RKO (cell line): ENCODE measurements at places on chromosomes 4 and X.

- no peak for DNase-seq
Observed at GRCh38 chr4:98506462-98507132, 151.8 kb downstream of the TSPAN5 start.

DNA sequence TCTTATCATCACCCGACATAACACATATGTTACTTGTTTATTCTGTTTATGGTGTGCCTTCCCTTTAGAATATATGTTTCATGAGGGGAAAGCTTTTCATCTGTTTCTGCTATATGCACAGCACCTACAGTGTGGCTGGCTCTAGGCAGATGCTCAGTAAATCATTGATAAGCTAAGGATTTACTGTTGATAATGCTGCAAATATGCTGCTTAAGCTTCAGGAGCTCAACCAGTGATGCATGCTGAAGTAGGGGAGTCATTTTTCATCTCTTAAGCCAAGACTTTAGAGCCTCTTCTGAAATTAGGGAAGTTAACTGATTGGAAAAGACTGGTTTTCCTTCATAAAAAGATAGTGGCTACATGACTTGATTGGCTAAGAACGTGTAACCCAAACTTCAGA is 16.4 kb downstream of the FAT4 start:
- DNase-seq: no peak

GRCh38 chr4:175062183-175062592 is 144.0 kb downstream of the ADAM29 start:
- no peak for DNase-seq

DNA sequence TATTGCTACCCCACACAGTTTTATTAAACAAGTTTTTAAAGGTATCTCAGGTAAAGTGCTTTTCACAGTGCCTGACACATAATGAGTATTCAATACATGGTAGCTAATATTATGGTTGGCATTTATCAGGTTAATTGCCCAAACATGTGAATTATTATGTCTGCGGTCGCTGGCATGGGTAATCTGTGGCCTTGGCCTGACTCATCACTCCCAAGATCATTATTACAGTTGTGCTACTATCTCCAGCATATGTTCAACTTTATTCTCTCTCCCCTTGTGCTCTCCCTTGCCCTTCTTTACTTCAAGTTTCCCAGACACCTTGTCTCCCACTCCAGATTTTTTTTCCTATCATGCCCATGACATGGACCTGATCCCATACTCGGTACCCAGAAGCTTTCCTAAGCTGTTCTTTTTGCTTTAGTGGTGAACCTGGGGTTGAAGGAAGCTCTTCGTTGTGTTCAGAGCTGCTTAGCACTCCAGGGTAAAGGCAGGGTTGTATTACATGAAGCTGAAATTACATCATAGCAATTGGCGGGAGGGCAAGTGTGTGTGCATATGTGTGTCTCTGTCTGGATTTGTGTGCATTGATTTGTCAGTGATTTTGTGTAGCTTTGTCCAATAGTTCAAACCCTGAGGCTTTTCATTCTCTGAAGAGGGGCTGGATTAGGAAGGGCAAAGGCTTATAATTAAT is 176.5 kb upstream of the NRK start:
- no peak for DNase-seq

DNA sequence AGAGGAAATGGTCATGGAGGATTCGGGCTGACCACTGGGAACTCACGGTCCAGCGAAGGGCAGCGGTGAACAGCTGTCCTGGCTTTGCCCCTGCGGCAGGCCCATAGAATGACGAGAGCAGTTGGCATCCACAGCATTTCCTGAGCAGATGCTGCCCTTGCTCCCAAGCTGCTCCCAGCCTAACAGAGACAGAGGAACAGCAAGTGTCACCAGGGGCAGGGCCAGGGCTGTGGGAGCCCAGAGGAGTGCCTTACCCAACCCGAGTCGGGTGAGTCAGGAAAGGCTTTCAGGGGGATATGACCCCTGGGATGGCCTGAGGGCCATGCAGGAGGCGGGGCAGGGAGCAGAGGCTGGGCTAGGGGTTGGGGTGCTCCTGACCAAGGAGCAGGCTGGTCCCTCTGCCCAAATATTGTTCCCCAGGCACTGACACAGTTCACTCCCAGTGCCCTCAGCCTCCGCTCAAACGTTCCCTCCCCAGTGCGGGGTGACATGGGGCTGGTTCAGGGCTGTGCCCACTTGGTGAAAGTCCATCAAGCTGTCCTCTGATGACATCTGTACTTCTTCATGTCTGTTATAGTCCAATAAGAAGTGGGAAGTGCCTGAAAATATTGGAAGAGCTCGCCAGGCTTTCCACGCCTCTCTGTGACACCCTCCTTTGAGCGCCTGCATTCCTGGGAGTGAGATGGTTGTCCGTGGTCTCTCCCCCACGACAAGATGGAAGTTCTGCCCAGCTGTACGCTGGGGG is 64.7 kb upstream of the GPR78 start:
- DNase-seq: no peak

DNA sequence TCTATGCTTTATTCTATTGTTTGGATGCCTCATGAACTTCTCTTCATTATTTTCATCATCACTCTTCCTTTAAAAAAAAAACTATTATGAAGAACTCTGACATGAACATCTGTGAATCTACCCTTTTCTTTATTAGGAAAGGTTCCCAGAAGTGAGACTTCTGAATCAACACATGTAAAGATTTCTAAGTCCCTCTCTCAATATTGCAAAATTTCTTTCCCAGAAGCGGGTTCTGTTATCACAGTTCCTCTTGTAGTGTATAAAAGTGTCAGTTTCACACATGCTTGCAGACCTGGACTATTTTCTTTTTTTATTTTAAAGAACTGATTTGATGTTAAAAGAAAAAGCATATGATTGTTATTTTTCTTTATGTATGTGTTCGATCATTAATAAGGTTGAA is 330.8 kb upstream of the KLF3 start:
- DNase-seq: no peak

DNA sequence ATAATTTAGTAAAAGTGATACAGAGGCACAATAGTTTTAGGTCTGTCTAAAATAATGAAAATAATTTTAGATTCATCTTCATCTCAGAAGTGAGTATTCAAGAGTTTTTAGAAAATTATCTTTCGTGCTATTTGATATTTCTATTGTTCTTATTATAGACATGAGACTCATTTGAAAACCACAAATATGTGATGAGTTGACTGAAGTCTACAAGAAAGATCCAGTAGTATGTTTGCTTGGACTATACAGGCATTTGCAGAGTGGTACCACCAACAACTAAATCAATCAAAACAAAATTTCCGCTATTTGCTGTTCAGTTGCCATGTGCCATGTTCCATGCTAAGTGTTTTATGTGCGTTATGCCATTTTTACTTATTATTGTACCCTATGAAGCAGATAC is 1318.5 kb downstream of the STIM2 start:
- DNase-seq: no peak

DNA sequence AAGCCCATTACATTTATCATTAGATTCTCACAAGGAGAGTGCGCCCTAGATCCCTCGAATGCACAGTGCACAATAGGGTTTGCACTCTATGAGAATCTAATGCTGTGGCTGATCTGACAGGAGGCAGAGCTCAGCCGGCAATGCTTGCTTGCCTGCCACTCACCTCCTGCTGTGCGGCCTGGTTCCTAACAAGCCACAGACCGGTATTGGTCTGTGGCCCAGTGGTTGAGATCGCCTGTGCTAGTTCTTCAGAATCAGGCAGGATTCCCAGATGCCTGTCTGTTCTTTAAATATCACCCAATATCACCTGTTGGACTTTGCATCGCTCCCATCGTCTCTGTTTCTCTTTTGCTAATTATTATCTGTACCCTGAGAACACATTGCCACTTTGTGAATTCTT is 14.0 kb downstream of the DSPP start:
- no peak for DNase-seq
